ENCODE measurements at places on chromosomes 11 and 22.

DNA sequence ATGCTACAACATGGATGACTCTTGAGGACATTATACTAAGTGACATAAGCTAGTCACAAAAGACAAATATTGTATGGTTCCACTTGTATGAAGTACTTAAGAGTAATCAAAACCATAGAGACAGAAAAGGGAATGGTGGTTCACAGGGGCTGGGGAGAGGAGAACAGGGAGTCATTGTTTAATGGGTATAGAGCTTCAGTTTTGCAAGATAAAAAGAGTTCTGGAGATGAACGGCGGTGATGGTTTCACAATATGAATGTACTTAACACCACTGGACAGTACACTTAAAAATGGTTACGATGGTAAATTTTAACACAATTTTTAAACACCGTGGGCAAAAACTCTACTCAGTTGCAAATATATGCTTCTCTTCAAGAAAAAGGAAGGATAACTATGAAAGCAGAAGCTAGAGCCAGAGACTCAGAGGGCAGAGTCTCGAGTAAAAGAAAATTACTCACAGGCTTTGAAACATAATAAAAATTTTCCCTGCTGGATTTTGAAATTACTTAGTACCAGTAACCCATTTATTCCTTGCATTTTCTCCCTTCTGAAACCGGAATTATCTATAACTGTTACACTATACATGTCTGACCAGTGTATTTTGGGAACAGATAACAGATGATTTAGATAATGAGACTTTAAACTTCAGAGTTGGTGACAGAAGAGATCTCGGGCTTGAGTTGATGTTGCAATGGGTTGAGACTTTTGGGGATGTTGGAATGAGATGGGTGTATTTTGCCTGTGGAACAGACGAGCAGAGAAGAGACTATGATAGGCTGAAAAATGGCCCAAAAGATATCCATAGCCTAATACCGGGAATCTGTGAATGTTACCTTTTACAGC is 15.0 kb downstream of the MRTFA start:
- DNase-seq = no peak

DNA sequence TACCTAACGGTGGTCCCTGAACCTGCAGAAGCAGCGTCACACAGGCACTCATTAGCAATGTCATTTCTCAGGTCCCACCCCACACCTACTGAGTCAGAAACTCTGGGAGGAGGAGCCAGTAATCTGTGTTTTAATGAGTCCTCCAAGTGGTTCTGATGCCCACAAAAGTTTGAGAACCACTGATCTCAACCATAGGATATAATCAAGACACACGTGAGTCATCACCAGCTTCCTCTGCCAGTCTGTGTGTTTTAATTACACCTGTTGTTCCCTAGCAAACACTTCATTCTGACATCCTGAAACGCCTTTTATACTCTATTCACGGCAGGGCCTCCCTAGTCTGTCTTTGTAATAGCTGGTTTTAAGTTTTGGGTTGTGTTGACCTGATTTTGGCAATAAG is 5.8 kb downstream of the TECTA start:
- DNase-seq = no peak

DNA sequence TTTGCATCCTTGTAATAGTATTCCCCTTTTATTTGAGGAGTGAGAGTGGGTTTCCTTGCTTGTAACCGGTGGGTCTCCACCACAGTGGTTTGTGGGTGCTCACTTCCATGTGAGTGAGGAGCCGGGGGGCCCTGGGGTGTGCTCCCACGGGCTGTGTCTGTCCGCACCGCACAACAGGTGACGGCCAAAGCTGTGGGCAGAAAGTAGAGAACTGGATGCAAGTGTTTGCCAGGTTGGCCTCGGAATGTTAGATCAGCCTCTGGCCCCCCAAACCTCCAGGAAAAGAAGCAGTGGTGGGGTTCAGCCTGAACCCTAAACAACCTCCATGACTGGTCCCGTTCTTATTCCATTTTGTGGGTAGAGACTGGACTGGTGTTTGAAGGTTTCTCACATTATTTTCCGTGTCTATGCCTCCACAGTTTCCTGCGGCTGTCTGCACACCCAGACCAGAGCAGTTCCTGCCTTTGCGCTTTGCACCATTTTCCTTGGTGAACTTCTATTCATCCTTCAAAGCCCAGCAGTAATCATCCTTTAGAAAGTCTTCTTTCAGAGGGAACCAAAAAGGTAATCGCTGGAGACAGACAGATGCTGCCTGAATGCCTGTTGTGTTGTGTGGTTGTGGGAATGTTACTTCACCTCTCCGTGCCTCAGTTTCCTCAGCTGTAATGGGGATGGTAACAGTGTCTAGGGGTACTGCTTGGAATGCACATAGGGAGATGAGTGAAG is 77.2 kb downstream of the MYEOV start:
- no peak for DNase-seq

DNA sequence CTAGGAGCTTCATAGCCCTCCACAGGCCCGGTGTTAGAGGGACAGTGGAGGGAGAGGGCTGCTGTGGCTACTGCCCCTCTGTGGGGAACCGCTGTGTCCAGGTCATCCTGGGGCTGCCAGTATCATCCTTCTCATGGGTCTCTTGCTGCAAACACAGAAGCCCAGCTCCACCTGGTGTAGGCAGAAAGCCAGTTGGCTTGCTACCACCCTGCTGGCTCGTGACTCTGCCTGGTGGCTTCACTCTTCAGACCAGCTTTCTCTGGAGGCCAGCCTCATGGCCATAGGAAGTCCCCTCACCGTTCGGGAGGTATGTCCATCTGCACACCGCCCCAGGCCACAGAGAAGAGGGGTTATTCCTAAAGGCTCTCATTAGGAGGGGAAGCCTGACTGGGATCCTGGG is 19.4 kb upstream of the SUSD2 start:
- no peak for DNase-seq

DNA sequence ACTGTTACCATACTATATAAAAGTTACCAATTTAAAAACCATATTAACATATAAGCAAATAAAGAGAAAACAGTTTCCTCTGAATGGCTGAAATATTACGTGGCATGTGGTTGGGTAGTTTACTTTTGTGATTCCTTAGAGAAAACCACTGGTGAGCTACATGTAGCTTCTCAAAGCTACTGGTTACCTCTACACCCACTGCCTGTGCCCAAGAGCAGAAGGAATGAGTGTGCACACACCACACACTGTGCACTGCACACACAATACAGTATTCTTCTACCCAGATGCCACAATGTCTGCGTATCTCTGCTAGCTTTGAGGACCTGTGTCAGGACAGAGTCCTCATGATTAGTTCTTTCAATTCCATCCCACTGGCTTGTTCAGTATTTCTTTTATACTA is 25.5 kb upstream of the YPEL1 start:
- DNase-seq = no peak

DNA sequence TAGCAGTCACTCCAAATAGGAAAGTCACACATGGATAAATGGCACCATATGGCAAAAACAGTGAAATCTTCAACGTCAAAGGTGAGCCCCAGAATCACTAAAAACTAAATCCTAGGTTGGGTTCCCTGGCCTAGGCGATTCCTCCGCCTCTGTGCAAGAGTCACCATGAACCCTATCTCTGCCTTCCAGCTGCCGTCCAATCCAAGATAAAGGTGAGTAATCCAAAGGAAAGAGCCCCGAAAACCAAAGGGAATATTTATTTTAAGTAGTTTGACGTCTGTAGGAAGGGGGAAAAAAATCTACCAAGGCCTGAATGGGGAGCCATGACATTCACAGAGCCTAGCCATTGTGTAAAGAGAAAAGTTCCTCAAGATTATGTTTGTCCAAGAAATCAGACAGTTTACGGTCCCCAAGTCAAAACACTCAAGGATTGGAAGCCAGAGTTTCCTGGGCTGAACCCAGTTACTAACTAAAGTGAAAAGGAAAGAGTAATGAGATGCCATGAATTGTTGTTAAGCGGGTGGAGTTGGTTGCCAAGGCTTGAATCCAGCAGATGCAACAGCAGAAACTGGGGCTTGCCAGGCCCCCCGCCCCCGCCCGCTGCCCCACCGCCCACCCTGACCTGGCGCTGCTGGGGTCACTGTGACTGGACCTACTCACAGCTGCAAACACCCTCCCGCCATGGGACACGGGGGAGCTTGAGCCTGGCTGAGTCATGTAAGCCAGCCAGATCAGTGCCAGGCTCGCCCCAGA is 39.7 kb upstream of the ETS1 start:
- no peak for DNase-seq

DNA sequence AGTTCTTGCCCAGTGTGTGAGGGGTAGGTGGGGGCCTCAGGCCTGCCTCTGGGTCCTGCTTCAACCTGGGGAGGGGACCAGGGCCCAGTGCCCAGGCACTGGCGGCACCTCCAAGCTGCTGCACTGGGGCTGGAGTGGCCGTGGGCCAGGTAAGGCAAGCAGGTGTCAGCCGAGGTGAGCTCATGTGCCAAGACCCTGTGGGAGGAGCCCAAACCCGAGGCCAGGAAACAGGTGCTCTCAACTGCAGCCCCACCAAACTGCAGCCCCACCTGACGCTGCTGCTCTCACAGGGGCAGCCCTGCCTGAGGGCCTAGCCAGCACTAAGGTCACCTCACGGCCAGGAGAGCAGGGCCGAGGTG is 18.1 kb upstream of the GNB1L start:
- DNase-seq = no peak

- DNase-seq = no peak
These were observed 762.2 kb downstream of the ETS1 start for GRCh38 chr11:127825183-127825582.

DNA sequence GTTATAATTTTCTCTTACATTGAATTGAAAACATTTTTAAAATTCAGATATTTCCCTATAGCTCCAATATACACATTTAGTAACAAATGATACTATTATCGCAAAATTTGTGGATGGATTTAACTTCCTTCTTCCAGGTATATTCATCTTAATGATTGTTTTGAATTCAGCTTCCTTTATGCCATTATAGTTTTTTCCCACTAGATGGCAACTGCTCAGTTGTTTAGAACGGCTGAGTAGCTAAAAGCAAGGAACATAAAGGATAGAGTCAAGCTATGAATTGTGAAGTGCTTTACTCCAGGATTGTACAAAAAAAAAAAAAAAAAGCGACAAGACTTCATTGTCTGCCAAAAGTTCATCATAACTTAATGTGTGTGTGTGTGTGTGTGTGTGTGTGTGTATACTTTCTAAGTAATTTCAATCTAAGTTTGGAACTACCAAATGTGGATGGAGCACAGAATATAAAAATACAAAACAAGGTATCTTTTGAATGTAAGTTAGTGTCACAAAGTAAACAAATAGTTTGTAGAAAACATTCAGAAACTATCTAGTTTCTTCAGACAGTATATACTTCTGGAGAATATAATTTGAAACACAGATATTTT is 846.4 kb downstream of the DLG2 start:
- DNase-seq = no peak

DNA sequence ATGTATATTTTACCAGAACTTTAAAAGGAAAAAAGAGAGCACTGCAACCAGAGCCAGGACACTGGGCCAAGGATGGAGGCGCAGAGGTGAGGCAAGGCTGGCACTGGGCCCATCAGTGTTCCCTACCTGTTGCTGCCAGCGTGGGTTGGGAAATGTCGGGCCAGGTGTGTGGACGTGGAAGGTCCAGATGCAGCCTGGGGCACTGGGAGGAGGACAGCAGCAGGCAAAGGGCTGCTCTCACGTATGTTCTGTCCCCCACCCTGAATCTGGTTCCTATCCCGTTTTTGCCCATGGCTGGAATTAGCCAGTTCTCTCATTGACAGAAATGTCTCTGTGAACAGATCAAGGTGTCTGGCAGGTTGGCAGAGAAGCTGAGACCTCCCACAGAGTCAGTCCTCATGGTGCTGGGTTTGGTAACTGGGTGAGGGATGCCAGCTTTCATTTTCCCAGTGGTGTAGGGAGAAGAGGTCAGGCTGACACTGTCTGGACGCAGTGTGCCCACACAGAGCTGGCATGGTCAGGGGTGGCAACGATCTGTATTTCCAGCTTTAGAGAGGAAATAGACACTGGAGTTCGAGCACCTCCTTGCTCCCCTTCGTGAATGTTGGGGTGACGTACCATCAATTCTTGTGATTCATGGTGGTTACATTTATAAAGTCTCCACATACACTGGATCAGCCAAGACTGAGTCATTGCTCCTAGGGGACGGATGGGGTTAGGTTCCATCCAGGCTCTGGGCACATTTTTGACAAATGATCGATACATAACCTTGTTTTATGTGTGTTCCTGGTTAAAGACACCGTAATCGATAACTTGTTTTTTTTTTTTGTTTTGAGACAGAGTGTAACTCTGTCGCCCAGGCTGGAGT is 4.3 kb upstream of the PNPLA3 start:
- no peak for DNase-seq

GRCh38 chr11:33976495-33977199 is 74.9 kb upstream of the CAPRIN1 start:
- no peak for DNase-seq

DNA sequence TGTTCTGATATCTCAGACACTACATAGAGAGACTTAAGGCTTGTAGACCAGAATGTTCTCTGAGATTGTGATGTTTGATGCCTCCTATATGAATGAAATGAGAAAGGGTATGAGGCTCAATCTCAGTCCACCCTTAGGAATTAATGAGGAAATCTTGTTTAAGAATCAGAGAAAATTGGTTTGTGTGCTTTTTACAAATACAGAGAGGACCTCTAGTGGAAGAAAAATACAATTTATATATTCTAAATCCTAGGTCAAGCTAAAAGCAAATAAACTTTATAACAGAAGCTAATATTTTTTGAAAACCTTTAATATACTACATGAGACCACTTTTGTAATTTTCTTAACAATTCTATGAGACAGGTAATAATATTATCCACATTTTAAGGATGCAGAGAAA is 5.0 kb upstream of the OR52H1 start:
- no peak for DNase-seq

DNA sequence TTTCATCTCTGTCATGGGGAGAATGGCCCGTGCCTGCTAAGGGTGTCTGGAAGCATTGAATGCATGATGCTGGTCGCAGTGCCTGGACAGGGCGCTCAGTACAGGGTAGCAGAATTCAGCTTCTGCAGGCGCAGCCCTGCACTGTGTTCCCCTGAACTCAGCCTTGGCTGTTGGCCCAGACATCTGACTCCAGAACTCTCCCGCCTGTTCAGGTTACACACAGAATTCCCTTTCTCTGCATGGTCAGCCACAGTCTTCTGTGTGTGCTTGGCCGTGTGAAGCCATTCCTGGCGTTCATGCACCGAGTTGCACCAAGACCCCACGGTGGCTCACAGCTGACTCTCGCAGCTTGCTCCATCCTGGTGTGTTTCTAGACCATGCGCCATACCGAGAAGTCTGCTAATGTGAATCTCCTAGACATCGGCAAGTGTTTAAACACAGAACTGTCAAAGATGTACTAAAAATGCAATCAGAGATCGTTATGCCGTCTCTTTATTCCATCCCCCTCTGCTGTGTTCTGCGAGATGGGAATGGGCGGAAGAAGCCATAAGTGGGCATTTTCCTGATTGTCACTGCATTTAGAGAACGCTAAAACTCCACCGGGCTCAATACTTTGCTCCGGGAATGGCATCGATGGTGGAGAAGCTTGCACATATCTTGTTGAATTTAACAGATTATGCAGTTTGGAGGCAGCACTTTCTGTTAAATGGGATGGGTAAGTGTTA is 55.6 kb downstream of the MPPED1 start:
- no peak for DNase-seq

GRCh38 chr11:91966368-91966767 is 258.2 kb upstream of the FAT3 start:
- no peak for DNase-seq
